ENCODE measurements at places on chromosomes 6 and 20. TPM values are rescaled to one million over a fixed set of nuclear protein-coding genes. Genes with fewer than 3 reads are reported as not detected.

Gene HLA-DRB1
- total RNA-seq, result 25.9 TPM

Gene PTK6
- 0.23 TPM for total RNA-seq

Gene PNPLA1
- not detected for total RNA-seq

Gene STX7
- total RNA-seq, result 13.3 TPM

Gene PI3
- total RNA-seq, result not detected

Gene GSTA3
- total RNA-seq, result not detected

Gene NRN1
- not detected for total RNA-seq

Gene KCNK5
- 0.93 TPM for total RNA-seq

Gene KDM1B
- total RNA-seq, result 10.4 TPM

Gene COL21A1
- not detected for total RNA-seq
